Motor neuron (in vitro differentiated cells): ENCODE measurements at places on chromosomes 5 and 9. TPM values are rescaled to one million over a fixed set of nuclear protein-coding genes. Genes with fewer than 3 reads are reported as not detected.

GRCh38 chr5:16418471-16418922 lies 47.1 kb downstream of the ZNF622 start:
- peak; percentile 74 for ATAC-seq

GRCh38 chr5:177111720-177112394 lies 21.7 kb upstream of the NSD1 start:
- peak; percentile 89 for ATAC-seq

DNA sequence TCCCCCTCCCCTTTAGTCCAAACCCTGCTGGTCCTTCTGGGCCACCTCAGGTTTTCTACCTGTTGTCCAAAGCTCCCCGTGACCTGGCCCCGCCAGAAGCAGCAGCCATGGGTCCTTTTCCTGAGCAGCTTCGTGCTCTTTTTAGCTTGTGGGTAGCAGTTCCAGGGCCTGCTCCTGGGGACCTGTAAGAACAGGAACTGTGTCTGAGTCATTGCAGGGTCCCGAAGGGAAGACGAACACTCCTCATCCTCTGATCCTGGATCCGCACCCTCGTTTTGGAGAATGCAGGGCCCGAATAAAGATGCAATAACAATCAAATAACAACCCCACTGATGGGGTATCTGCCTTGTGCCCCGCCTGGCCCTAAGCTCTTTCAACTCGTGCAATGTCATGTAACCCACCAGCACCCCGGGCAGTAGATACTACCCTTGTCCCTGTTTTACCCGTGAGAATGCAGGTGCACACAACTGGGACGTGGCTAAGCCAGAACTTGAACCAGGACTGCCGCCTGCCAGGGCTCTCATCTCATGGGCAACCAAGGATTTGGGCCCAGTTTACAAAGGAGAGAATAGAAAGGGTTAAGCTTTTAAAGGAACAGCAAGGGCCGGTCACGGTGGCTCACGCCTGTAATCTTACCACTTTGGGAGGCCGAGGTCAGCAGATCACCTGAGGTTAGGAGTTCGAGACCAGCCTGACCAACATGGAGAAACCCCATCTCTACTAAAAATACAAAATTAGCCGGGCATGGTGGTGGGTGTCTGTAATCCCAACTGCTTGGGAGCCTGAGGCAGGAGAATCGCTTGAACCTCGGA lies 33.2 kb downstream of the NEK6 start:
- ATAC-seq = no peak

- ATAC-seq = no peak
These were observed 4.6 kb upstream of the SLC9A3 start for GRCh38 chr5:528629-529511.

- ATAC-seq = no peak
These were observed 2.6 kb downstream of the CCL19 start for GRCh38 chr9:34688329-34689115.

GRCh38 chr5:33832404-33833236 lies 59.2 kb downstream of the ADAMTS12 start:
- ATAC-seq = peak; percentile 52

DNA sequence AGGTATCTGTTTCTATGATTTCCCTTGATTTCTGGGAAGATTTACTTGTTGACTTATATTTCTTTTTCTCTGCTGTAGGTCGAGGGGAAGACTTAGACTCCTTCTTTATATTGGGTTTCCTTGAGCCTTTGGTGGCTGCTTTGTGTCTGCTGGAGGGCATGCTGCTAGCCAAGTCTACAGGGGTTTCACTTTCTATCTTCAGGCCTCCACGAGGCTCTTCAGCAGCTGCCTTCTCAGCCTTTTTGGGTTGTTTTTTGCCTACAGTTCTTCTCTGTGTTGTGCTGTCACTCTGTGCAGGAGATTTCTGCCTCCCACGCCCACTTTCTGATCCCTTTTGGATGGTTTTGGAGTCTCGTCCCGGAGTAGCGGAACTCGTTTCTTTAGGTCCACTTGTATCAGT lies 23.2 kb downstream of the LEAP2 start:
- no peak for ATAC-seq

DNA sequence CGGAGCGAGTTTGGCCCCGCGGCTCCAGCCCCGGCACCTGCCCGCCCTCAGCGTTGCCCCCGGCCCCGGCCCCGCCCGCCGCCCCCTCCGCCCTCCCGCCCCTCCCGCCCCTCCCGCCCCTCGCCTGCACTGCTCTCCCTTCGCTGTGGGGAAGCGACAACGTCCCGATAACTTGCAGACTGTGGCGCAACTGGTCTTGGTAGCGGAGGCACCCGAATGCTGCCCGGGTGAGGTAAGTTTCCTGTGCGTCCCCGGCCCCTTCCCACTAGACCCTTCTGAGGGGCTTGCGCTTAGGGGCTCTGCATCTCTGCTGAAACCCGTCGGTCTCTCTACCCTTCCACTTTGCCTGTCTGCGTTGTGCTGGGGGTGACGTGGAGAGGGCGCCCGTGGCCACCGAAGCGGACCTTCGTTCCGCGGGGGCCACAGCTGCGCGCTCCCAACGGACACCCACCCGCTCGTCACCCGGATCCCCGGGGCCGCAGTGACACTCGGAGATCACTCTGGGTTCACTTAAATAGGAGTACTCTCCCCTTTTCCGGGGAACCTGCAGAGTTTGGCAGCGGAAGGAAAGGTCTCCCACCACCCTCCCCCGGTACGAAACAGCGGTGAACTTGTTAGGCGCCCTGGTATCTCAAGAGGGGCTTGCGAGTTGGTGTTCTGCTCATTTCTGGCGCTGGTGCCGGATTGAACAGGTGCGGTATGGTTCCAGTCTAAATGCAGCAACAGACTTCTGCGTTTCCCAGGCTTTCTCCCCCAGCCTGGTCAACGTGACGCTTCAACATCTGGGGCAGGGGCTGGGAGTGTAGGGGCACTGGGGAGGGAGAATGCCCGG lies 707 bp downstream of the PIP5K1B start:
- ATAC-seq = peak; percentile 16

C5orf58 gene
- total RNA-seq = 2.4 and 3.2 TPM in 2 replicates

RAB3C gene
- 114 and 117 TPM in 2 replicates for total RNA-seq

LMNB1 gene
- 78.9 and 87.7 TPM in 2 replicates for total RNA-seq

DDX46 gene
- total RNA-seq = 30.8 and 31.3 TPM in 2 replicates

ADAMTS2 gene
- total RNA-seq = 0.27 and 1.4 TPM in 2 replicates
